ENCODE measurements at places on chromosomes 11 and 22. TPM values are rescaled to one million over a fixed set of nuclear protein-coding genes. Genes with fewer than 3 reads are reported as not detected.

Gene CSNK2A3
- 0.64 TPM for total RNA-seq

Gene BTG4
- not detected for total RNA-seq

Gene MRPL11
- total RNA-seq = 55.6 TPM

Gene IFITM10
- 1.1 TPM for total RNA-seq

Gene ARHGAP32
- 65.7 TPM for total RNA-seq

Gene TREH
- total RNA-seq = 2.8 TPM

Gene CABP4
- total RNA-seq = 0.53 TPM

Gene SYT8
- total RNA-seq = 1.7 TPM

Gene ANO3
- 0.12 TPM for total RNA-seq

Gene C1QTNF5
- 8.7 TPM for total RNA-seq

- no peaks in the 10 kb centered on the region for H3K27me3 ChIP-seq
- H3K4me3 ChIP-seq = no peak overlapping the region
- no peak overlapping the region for H3K27ac ChIP-seq
These were observed 8.4 kb downstream of the FXYD6 start for GRCh38 chr11:117868088-117868487.

DNA sequence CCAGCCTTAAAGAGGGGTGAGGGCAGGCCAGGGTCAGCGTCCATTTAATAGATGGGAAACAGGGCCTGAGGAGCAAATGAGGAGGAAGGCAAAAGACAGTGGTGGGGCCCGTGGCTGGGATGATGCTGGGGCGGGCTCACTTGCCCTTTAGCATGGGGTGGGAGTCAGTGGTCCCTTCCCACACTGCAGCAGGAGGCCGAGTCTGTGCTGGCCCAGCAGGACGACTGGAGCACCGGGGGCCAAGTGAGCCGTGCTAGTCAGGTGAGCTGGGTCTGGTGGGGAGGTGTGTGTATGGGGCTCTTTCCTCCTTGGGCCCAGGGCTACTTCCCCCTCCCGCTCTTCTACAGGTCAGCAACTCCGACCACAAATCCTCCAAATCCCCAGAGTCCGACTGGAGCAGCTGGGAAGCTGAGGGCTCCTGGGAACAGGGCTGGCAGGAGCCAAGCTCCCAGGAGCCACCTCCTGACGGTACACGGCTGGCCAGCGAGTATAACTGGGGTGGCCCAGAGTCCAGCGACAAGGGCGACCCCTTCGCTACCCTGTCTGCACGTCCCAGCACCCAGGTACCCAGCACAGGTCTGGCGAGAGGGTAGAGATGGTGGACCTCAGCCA lies 12.8 kb downstream of the SCYL1 start:
- no peak overlapping the region for H3K27ac ChIP-seq
- no peaks in the 10 kb centered on the region for H3K27me3 ChIP-seq
- H3K4me3 ChIP-seq = no peak overlapping the region
- H3K4me1 ChIP-seq = peaks cover 8% of the 10 kb centered on the region
- no peak for DNase-seq

DNA sequence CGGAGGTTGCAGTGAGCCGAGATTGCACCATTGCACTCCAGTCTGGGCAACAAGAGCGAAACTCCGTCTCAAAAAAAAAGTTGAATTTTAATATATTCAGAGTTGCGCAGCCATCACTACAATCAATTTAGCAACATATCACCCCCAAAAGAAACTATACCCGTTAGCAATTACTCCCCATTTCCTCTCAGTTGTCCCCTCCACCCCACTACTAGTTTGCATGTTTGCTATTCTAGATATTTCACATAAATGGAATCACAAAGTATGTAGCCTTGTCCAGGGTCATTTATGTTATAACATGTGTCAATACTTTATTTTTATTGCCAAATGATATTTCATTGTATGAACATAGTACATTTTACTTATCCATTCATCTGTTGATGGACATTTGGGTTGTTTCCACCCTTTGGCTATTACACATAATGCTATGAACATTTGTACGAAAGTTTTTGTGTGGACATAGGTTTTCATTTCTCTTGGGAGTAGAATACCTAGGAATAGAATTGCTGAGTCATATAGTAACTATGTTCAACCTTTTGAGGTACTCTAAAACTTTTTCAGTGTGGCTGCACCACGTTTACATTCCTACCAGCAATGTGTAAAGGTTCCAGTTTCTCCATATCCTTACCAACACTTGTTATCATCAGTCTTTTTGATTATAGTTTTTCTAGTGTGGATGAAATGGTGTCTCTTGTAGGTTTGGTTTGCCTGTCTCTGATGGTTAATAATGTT lies 2.2 kb downstream of the ZNF143 start:
- H3K27ac ChIP-seq = no peak overlapping the region
- no peak for DNase-seq
- H3K4me1 ChIP-seq = peaks cover 5% of the 10 kb centered on the region

- no peaks in the 10 kb centered on the region for H3K4me1 ChIP-seq
- no peak overlapping the region for H3K27ac ChIP-seq
- no peak for DNase-seq
- no peaks in the 10 kb centered on the region for H3K36me3 ChIP-seq
These were observed 25.3 kb downstream of the ANO1 start for GRCh38 chr11:70103256-70103975.

GRCh38 chr11:44673688-44674087 lies 53.1 kb upstream of the TSPAN18 start:
- H3K4me3 ChIP-seq = no peak overlapping the region
- no peaks in the 10 kb centered on the region for H3K4me1 ChIP-seq
- DNase-seq = no peak

- no peaks in the 10 kb centered on the region for H3K4me1 ChIP-seq
- H3K27me3 ChIP-seq = no peaks in the 10 kb centered on the region
- no peak overlapping the region for H3K4me3 ChIP-seq
- DNase-seq = no peak
- no peaks in the 10 kb centered on the region for H3K36me3 ChIP-seq
These were observed 513.1 kb downstream of the MIAT start for GRCh38 chr22:27170491-27170890.

GRCh38 chr11:134599299-134599771 lies 187.3 kb upstream of the B3GAT1 start:
- H3K27me3 ChIP-seq = no peaks in the 10 kb centered on the region
- no peaks in the 10 kb centered on the region for H3K4me1 ChIP-seq
- H3K27ac ChIP-seq = no peak overlapping the region
- H3K36me3 ChIP-seq = no peaks in the 10 kb centered on the region

GRCh38 chr11:75955443-75955842 lies 140.4 kb downstream of the UVRAG start:
- H3K27me3 ChIP-seq = no peaks in the 10 kb centered on the region
- no peak for DNase-seq
- no peak overlapping the region for H3K27ac ChIP-seq
- no peaks in the 10 kb centered on the region for H3K4me1 ChIP-seq

DNA sequence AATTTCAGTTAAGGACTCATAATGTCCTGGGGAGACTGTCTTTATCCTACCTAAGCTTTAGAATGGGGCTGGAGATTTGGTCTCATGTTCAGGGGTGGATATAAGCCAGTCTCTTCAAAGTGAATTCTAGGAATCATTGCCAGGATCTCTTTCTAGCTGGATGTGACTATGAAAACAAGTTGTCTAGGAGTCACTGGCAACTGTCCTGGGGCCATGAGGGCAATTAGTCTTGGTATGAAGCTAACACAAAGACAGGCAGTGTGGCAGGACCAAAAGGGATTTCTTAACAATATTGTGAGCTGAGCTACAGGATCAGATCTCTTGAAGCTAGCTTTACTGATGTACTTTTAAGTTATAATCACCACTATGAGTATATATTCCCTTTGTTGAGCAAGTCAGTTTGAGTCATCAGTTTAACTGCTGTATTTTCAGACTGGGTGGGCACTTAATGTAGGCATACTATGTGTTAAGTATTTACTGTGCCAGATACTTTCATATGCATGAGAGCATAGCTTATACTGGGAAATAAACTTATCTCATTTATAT lies 390.0 kb upstream of the CCDC90B start:
- H3K27me3 ChIP-seq = no peaks in the 10 kb centered on the region
- H3K4me1 ChIP-seq = no peaks in the 10 kb centered on the region
- no peak overlapping the region for H3K4me3 ChIP-seq
- no peak for DNase-seq
- no peak overlapping the region for H3K27ac ChIP-seq

DNA sequence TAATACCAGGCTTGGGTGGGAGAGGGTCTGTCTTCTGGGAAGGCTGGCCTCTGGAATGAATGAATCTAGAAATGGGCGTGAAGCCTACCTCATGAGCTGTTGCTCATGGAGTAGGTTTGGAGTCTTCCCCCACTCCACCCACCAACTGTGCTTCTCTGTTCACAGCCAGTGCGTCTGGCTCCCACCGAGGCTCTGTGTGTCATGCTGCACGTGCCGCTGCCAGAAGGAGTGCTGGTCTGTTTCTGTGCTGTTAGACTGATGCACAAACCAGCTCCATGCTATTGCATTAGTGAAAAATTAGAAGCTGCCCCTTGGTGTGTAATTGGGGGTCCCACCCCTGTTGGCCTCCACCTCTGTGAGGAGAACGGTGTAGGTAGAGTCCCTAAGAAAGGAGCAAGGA lies 132.3 kb upstream of the PARVA start:
- H3K27me3 ChIP-seq = no peaks in the 10 kb centered on the region
- H3K4me1 ChIP-seq = peaks cover 10% of the 10 kb centered on the region
- DNase-seq = no peak

DNA sequence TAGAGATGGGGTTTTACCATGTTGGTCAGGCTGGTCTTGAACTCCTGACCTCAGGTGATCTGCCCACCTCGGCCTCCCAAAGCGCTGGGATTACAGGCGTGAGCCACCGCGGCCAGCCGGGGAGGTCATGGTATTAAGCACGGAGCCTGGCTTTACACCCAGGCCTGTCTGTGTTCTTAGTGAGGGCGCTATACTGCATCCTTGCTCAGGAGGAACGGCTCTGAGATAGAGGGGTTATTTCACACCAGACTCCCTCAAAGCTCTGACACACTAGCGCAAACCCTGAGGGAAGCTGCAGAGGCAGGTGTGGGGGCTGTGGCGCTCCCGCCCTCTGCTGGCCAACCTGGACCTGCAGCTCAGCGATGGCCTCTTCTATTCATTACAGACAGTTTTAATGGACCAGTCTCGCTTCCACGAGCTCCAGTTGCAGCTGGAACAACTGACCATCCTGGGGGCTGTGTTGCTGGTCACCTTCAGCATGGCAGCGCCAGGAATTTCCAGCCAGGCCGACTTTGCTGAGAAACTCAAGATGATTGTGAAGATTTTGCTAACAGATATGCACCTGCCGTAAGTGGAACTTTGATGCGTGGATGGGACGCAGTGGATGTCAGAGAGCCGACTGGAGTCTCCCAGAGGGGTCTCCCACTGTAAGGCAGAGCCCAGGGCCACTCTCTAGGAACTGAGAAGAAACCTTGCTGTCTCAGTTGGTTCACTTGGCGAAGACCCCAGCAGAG lies 26.2 kb downstream of the TCP11L1 start:
- no peaks in the 10 kb centered on the region for H3K36me3 ChIP-seq
- no peak overlapping the region for H3K4me3 ChIP-seq
- H3K4me1 ChIP-seq = peaks cover 4% of the 10 kb centered on the region
- H3K27ac ChIP-seq = no peak overlapping the region

DNA sequence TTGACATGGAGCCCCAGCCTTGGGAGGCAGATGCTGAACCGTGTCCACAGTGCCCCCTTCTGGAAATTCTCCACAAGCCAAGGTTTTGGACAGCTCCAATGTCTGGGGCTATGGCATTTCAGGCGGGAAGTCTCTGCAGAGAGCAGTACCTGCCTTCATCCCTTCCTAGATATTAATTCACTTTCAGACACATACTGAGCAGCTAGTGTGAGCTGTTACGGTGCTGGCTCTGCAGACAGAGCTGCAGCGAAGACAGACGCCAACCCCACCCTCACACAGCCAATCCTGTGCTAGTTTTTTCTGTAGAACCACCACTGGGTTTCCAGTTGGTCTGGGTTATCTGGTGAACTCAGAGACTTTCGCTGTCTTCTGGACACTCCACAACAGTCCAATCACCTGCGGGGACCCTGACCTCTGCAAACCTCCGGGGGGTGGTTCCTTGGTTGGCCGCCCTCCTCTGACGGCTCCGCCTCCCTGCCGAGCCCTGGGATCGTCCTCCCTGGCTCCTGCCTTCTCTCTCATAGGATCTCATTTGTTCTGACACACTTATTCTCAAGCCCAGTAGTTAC lies 9.1 kb downstream of the LMF2 start:
- H3K36me3 ChIP-seq = no peaks in the 10 kb centered on the region
- H3K4me1 ChIP-seq = no peaks in the 10 kb centered on the region
- H3K4me3 ChIP-seq = no peak overlapping the region
- peak; percentile 88 for DNase-seq

DNA sequence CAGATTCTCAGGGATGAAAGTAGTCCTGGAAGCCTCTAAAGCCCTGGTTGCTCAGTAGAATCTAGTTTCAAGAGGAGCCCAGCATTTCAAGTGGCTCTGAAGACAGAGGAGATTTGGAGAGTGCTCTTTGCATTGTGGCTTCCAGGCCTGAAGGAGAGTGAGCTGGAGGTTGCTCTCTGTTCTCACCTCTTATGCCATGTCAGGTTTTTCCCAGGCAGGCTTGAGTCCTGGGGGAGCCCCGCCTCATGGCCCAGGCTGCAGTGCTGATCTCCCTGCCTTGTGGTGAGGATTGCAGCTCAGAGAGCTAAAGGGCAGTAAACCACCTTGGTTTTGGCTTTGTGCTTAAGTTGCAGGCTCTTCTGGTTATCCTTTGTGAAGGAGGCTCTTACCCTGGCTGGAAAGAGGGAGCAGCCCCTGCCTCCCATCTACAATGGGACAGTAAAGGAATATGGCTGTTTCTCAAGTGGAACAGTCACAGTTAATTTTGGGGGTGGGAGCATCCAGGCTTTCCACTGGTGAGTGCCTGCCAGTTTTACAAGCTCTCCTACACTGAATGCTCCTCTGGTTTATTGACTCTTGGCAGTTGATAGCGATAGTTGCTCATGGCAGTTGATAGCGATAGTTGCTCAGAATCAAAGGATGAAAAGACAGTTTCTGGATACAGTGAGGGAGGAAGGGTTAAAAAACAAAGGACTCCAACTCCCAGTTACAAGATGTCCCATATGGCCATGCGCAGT lies 32.6 kb downstream of the RCOR2 start:
- no peak overlapping the region for H3K4me3 ChIP-seq
- H3K27me3 ChIP-seq = no peaks in the 10 kb centered on the region
- peak; percentile 51 for DNase-seq

DNA sequence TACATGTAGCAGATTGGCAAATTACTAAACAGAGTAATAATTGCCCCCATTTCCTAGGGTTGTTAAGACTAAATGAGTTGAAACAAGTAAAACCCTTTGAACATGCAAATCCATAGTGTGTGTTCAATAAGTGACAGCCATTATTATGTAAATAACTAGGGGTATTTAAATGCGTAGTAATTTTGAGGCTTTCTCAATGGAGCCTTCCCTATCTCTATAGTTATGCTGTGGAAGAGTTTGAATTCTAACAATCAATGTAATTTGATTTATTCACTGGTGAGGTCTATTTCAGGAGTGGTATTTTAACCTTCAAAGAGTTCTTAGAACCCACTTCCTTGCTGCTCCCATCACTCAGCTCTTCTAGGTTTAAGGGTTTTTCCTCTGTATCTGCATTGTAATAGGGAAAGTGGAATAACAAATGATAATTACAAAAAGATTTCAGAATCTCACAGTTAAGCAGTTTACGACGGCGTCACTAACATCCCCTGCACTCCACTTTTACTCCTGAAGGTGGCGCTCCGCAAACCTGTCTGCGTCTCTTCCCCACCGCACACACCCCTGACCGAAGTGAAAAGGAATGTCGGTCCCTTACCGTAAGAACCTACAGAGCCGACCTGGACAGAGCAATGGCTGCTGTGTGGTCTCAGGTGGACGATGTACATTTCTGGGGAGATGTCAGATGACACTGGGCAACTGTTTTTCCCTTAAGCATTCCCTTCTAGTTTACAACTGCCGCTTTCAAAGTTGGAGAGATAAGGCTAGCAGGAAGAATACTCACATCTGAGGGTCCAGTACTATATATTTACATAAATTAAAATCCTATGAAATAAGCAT lies 80.8 kb downstream of the ZC3H12C start:
- H3K36me3 ChIP-seq = no peaks in the 10 kb centered on the region
- no peaks in the 10 kb centered on the region for H3K4me1 ChIP-seq
- no peak overlapping the region for H3K27ac ChIP-seq
- H3K4me3 ChIP-seq = no peak overlapping the region
